ENCODE measurements at places on chromosomes 6 and 20.
A peak's percentile ranks its signal among the peaks of the same experiment; 100 is the strongest.

- peak; percentile 75 for DNase-seq
Observed at GRCh38 chr20:17938871-17939619, 29.5 kb downstream of the SNX5 start.

- peak; percentile 69 for DNase-seq
Observed at GRCh38 chr6:33761922-33762629, 15.4 kb upstream of the IP6K3 start.

DNA sequence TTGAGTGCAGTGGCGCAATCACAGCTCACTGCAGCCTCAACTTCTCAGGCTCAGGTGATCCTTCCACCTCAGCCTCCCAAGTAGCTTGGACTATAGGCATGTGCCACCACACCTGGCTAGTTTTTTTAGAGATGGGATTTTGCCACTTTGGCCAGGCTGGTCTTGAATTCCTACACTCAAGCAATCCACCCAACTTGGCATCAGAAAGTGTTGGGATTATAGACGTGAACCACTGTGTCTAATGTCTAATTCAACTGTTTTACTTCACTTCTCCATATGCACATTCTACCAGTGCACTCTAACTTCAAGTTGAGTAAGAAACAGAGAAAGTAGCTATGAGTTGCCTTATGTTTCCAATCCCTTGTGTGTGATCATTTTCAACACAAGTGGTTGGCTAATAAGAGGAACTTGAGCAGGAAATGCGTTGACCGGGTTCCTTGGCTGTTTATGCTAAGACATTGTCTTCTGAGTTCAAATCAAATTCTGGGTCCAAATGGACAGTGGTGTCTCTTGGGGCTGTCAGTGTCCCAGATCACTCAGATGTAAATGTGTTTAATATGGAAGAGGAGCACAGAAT, 23.9 kb downstream of the ZNF337 start:
- DNase-seq = no peak

DNA sequence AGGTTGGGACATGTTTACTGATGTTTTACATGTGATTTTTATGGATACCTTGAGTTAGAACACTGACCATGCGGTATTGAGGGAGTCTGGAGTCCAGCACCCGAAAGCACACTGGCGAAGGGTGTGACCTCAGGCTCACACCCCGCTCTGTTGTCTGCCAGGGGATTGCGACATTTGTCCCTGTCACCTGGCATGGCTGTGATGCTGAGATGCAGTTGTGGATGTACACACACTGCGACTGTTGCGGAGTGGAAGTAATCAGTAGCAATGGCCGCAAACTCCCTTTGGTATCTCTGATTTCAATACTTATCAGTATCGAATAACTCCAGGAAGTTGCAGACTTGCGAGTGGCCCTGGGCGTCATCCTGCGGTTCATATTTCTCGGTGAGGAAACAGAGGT, 43.2 kb downstream of the CDH4 start:
- DNase-seq = no peak

GRCh38 chr6:149559389-149559788, 6.8 kb upstream of the GINM1 start:
- no peak for DNase-seq

DNA sequence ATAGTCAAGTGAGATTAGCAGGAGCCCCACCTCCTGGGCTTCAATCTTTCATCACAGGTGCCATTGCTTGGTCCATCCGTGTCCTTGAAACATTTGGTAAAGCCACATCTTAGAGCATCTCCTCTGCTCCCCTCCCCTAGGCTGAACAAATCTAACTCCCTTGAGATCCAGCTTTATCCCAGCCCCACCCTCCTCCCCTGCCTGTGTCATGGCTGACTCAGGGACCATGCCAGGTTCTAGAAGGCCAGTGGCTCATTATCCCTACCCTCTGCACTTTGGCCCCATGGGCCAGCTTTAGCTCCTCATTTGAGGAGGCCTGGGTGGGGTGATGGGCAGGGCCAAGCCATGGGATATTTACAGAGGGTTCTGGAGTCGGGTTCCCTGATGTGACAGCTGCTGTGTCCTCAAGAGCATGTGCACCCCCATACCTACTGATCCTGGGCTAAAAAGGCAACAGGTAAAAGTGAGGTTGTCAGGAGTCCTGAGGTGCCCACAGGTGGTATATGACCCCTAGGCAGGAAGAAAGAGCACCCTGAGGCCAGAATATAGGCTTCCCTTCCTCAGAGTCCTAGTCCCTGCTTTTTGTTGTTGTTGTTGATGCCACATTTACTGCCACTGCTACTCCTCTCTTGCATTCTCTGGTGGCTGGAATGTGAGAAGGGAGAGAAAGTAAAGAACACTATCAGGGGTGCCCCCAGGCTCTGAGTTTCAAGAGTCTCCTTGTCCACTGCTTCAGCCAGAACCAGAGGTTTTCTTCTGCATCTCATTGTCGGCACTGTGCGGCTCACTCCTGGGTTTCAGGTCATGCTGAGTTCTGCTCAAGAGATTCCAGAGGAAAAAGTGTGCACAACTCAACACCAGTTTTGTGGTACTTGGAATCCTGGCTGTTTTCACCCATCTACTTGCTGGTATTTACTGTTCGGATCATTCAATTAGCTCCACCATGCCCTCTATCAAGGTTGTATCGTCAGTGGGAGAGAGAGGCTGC, 228.4 kb downstream of the LRFN2 start:
- DNase-seq = no peak

- no peak for DNase-seq
Observed at GRCh38 chr6:165891320-165891719, 228.3 kb upstream of the PDE10A start.

- no peak for DNase-seq
Observed at GRCh38 chr20:22688485-22688884, 104.1 kb upstream of the FOXA2 start.

GRCh38 chr20:62788607-62789006, 7.7 kb upstream of the MRGBP start:
- no peak for DNase-seq

DNA sequence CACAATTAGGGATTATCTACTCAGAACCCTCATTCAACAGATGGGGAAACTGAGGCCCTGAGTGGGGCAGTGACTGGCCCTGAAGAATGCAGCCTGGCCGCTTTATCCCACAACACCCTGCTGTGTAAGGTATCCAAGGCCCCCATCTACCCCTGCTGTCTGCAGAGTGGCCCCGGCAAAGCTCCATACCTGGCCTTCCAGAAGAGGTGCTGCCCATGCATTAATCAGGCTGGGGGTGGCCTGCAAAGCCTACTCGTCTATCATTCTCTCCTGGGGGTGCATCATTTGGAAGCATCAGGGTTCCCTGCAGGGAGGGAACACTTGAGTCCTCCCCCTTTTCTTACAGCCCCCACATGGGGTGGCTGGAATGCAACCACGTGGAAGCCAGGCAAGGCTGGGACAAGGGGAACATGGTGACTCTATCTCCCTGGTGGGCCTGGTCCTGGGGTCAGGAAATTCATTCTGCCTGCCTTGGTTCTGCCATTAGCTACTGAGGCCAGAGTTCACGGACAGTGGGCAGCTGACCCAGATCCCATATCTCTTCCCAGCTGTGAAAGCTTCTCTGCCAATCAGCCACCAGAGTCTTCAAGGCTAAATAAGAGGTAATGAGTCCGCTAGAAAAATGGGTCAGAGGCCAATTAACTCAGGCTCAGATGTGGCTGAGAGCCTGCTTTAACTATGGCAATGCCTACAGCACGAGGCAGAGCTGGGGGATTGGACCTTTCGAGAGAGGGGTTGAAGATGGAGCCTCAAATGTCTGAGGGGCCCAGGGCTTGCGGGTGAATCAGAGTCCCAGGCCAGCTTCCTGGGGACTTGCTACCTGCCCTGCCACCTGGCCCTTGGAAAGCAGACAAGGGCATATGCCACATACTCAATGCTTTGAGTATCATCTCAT, 72.3 kb upstream of the TOX2 start:
- DNase-seq = no peak

DNA sequence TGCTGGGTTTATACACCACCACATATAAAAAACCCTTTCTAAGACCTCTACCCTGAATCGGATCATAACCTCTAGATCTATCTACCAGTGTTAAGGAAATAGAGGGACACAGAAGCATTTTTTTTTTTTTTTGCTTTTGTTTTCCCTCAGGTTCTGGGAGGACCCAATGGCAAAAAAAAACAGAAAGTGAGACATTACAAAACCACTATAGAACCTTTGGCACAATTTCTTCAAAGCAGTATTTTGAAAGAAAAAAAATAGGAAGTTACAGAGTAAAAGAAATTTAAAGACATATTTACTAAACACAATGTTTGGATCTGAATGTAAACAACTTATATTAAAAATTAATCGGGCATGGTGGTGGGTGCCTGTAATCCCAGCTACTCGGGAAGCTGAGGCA, 1258.7 kb upstream of the GJE1 start:
- no peak for DNase-seq

- DNase-seq = no peak
Observed at GRCh38 chr6:127566651-127567050, 10.3 kb upstream of the C6orf58 start.

GRCh38 chr6:41288030-41288753, 1.7 kb upstream of the TREM1 start:
- DNase-seq = no peak

DNA sequence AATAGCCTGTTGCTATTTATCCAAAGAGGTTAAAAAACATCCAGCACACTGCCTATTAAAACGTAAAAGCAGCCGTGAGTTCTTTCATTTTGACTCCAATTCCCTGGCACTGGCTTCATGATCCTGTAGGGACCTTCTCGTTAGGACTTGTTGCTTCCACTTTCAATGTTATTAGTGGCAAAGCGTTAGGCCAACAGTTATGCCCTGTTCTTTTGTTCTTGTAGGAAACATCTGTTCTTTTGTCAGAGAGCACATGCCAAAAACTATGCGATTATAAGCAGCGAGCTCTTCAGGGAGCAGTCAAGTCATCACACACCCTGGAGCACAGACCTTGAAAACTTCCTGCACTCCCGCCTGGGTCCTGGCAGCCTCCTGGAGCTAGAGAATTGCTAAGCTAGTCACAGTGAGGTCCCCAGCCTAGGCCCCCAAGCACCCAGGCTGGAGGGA, 609.5 kb upstream of the ARID1B start:
- DNase-seq = no peak

- DNase-seq = no peak
Observed at GRCh38 chr20:58407966-58408557, 19.0 kb downstream of the VAPB start.

- DNase-seq = no peak
Observed at GRCh38 chr20:51134405-51134804, 111.5 kb upstream of the KCNG1 start.

GRCh38 chr6:163793011-163793983, 378.8 kb downstream of the QKI start:
- no peak for DNase-seq

- no peak for DNase-seq
Observed at GRCh38 chr6:150696190-150696589, 96.5 kb downstream of the PLEKHG1 start.

DNA sequence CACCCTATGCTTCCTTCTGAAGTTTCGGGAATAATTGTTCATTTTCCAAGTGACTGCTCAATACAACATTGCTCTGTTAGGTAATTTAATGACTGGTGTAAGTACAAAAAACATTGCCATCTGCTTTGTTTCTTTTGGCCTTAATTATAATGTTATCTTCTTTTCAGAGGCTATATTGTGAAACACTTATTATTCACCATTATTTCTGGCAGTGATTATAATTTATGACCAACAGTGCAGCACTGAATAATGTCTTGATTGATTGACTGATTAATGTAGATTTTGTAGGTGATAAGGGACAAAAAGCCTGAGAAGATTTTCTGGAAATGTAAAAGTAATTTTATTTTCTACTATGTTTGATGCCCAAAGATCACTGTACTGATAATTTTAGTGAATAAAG, 377.7 kb downstream of the PLCB1 start:
- no peak for DNase-seq

GRCh38 chr6:16277101-16277981, 39.0 kb downstream of the GMPR start:
- DNase-seq = peak; percentile 66

DNA sequence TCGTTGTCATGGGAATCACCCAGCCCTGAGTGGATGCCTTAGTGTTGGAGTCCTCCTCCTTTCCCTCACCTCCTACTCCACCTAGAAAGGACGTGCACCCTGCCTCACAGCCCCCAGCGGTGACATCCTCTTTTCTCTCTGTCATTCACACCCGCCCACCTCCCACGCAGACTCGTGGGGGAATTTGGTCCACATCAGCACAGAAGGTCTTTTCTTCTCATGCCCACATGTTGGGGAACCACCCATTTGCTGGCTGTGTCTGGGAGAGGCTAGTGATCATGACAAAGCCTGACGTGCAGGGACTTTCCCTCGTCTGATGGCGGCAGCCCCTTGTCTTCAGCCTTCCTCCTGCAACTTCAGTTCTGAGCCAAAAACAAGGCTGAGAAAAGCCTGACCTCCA, 96.0 kb upstream of the CNKSR3 start:
- no peak for DNase-seq

GRCh38 chr6:1382331-1382882, 7.0 kb upstream of the FOXF2 start:
- peak; percentile 24 for DNase-seq

DNA sequence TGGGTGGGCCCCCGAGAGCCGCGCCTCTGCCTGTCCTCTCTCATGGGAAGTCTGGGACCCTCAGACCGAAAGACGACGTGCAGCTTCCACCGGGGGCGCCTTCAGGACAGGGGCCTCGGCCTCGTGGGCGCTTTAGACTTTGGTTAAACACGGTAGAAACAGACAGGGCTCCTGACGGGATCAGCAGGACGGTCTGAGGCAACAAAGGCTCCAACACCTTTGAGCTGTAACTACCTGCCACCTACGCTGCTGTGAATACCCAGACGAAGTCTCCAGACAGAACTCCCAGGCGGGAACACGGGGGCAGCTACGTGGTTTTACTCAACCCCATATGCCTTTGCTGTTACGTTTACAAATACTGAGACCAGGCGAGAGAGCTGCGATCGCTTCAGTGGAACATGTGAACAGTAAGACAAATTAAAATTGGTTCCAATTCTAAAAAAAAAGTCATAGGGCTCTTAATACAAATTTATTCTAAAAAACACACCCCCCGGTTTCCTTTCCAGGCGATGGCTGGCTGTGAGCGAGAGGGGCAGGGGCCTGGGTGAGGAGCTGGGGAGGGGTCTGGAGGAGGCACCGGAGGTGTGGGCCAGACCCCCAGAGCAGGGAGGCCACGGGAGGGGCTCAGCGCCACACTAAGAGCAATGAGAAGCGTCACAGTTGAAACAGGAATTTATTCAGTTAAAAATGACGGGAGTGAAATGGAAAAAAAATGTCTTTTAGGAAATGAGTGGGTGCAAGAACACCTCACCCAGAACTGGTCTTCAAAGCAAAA, 453.2 kb downstream of the QKI start:
- DNase-seq = no peak

All from nephron progenitor cell (in vitro differentiated cells).